HFFc6 (cell line): ENCODE measurements at places on chromosomes 1 and 21. TPM values are rescaled to one million over a fixed set of nuclear protein-coding genes. Genes with fewer than 3 reads are reported as not detected.
A peak's percentile ranks its signal among the peaks of the same experiment; 100 is the strongest.

Gene SLC22A15
- 4.2 to 5.0 TPM (median 4.2 TPM) in 3 replicates for total RNA-seq

GRCh38 chr1:167043752-167044488 lies 46.3 kb downstream of the GPA33 start:
- DNase-seq, result no peak

- DNase-seq, result no peak
These were observed 2.7 kb upstream of the KIAA0040 start for GRCh38 chr1:175195281-175195680.

DNA sequence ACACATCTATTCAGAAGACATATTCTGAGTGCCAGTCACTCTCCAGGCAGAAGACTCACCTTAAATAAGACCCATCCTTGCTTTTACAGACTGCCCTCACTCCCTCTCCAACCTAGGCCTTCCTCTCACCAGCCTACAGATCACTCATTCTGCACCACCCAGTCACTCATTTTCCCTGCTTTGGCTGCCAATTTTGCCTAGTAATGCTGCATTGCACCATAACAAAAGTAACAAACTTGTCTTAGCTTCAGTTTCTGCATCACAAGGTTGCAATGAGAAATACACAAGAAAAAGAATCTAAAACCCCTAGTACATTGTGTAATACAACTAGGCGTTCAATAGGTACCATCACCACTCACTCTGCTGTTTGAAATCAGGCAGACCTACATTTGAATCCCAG lies 292.4 kb downstream of the PLPP3 start:
- DNase-seq, result no peak

GRCh38 chr1:25809283-25809926 lies 9.4 kb downstream of the SELENON start:
- no peak for DNase-seq

DNA sequence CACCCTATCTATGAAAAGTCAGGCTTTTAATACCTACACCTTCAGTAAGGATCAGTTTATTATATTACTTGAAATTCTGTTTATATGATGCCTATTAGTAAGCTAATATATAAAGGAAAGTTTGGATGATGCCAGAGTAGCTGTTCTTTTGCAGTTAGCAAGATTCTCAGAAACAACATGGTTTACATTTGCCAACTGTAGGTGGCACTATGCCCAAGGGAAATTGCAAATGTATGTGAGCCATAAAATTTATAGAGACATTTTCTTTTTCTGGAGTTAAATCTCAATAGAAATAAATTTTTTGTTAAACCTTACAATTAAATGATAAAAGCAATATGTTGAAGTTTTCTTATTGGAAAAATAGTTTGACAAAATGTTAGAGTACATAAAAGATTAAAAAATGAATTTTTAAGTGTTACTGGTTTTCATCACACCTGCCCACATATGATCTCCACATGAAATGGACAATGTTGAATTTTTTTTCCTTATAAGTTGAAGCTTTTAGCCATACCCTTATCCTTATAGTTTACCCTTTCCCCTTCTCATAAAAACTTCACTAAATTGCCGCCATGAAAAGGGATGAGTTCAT lies 32.1 kb upstream of the EPHX4 start:
- peak; percentile 51 for DNase-seq

DNA sequence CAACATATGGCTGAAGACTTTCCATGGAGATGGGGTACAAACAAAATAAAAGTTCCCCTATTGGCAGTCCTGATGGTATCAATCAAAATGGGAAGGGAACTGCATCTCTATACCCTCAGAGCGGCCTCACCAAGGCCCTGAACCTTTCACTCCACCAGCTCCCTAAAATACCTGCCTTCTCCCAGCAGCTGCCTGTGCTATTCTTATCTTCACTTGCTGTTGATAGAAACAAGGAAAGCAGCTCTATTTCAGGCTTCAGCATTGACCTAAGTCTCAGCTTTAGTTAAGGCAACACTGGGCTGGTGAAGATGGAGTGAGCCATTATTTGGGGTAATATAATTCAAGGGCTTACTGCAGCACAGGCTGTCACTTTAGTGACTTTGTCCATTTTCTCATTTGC lies 21.7 kb upstream of the PIGC start:
- DNase-seq, result no peak

GRCh38 chr1:175317309-175317708 lies 124.7 kb upstream of the KIAA0040 start:
- no peak for DNase-seq

DNA sequence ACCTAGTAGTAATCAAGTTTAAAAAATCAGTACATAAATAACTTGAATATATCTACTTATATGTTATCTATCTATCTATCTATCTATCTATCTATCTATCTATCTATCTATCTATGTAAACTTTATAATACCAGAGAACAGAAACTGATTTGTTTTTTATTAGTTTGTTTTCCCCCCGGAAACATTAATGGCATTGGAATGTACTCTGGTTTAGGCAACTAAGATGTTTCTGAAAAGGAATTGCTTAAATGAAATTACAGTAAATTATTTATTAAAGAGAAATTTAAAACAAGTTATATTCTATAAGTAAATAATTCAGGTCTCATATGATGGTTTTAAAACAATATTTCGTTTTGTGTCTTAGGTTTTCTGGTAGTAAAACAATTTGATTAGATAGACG lies 681.0 kb upstream of the ADAMTS5 start:
- DNase-seq, result no peak

Gene SLAMF7
- not detected in 3 replicates for total RNA-seq

DNA sequence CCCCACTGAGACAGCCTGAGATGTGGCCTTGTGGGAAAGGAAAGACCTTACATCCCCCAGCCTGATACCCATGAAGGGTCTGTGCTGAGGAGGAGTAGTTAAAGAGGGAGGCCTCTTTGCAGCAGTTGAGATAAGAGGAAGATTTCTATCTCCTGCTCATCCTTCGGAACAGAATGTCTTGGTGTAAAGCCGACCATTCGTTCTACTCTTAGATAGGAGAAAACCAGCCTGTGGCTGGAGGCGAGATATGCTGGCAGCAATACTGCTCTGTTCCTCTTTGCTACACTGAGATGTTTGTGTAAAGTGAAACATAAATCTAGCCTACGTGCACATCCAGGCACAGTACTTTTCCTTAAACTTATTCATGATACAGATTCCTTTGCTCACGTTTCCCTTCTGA lies 1.5 kb upstream of the CCDC27 start:
- no peak for DNase-seq

Gene WNT9A
- total RNA-seq, result 0.19 to 0.57 TPM (median 0.22 TPM) in 3 replicates

Gene OR2T29
- total RNA-seq, result not detected in 3 replicates

Gene TCP10L
- 0.14 TPM in 1 of 3 replicates, not detected in the others for total RNA-seq

DNA sequence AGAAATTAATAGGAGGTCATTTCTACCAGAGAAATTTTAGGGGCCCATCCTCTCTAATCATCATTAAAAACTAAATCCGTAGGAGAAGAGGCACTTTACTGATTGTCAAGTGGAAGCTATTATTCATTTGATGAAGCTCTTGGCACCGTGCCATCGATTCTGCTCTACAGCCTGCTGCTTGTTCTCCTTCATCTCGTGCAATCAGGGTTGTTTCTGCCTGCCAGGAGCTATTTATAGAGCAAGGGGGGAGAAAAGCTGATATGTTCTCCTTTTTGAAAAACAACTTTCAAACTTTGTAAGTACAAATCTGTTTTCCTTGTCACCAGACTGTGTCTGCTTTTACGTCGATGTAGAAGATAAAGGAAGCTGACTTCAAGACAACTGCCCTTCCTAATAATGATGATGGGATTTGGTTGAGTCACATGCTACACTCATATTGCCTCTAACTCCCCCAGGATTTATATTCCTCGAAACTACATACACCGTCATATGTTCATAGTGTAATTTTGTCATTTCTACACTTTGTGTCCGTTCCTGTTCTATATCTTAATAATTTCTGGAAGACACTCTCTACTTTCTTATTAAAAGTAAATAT lies 169.6 kb upstream of the LHX8 start:
- no peak for DNase-seq

Gene TNFRSF25
- 1.8 and 1.9 TPM in 2 replicates for total RNA-seq

Gene TRPM2
- total RNA-seq, result 0.13 TPM in 1 of 3 replicates, not detected in the others

Gene KLHDC7A
- total RNA-seq, result not detected in 2 replicates

DNA sequence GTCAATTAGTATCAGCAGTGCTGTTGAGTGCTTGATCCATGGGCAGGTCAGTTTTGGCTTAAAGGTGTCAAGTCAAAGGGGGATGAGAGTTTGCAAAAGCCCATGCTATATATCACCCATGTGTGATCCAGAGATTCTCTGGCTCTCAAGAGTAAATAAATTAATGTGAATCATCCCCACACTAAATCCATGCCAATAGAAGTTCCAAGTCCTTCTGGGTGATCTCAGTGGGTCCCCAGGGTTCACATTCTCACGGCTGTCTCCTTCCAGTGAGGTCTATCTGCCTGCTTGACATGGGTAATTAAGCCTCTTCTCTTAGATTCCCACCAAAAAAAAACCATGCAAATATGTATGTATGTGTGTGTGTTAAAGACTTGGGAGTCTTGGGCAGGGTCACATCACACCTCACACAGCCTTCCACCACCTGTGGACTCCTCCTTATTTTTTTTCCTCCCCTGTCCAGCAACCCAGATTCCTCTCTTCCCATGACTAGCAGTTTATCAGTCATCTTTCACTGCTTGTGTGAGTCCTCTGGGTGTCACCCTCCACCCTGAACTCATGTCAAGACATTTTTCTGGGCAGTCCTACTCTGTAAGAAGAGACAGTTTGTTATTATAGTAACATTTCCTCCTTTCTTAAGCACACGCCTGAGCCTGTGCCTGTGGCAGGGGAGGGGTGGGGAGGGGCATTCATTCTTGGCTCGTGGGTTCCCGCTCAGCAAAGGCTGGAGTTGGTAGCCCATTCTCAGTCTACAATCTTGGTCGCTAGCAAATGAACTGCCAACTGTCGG lies 14.3 kb upstream of the S100A11 start:
- peak; percentile 28 for DNase-seq

GRCh38 chr1:32619701-32620485 lies 30.5 kb downstream of the ZBTB8OS start:
- peak; percentile 17 for DNase-seq

DNA sequence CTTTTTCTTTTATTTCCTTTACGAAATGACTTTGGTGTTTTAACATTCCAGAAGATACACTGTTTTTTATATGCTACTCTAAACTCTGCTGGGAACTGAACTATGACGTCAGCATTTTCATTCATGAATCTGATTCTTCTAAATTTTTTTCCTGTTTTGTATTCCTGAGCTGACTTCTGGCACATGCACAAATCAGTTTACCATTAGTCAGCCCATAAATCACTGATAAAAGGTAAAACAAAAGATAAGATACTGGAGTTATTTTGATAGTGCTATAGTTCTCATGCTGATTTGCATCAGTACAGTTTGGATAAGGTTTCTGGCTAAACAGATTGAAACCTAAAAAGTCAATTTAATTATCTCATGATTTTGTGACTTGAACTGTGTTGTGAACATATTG lies 10.4 kb downstream of the CAMTA1 start:
- peak; percentile 72 for DNase-seq

Gene AXDND1
- total RNA-seq, result not detected in 3 replicates

Gene OXCT2
- total RNA-seq, result 0.90 to 1.6 TPM (median 1.3 TPM) in 3 replicates

DNA sequence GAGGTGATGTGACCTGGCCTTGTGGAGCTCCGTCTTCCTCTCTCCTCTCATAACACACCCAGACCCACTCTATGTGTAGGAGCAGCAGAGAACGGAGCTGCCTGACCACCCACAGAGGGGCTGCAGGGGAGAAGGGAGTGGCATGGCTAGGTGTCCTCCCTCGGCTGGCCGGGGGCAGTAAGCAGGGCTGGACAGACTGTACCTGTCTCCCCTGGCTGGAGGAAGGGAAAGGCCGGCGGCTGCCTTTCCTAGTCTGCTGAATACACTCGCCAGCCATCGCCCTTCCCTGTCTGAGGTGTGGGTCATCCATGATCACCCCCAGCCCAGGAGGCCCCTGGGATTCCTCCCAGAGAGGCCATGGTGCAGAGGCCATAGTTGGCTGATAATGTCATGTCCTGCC lies 187.2 kb upstream of the AJAP1 start:
- DNase-seq, result no peak

DNA sequence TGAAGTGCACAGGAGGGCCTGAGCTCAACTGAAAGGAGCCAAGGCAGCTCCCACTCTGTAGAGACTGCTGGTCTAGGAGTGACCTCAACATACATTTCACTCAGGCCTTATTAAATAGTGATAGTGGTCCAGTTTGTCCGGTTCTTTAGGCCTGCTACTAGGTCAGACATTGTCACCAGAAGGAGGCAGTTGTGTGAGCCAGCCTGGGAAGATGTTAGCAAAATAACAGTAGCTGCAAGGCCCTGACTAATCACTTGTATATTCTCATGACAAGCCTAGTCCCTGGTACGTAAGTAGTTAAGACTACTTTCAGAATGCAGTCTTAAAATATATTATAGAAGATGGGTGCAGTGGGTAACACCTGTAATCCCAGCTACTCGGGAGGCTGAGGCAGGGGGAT lies 264.0 kb upstream of the CAMK1G start:
- DNase-seq, result peak; percentile 71

DNA sequence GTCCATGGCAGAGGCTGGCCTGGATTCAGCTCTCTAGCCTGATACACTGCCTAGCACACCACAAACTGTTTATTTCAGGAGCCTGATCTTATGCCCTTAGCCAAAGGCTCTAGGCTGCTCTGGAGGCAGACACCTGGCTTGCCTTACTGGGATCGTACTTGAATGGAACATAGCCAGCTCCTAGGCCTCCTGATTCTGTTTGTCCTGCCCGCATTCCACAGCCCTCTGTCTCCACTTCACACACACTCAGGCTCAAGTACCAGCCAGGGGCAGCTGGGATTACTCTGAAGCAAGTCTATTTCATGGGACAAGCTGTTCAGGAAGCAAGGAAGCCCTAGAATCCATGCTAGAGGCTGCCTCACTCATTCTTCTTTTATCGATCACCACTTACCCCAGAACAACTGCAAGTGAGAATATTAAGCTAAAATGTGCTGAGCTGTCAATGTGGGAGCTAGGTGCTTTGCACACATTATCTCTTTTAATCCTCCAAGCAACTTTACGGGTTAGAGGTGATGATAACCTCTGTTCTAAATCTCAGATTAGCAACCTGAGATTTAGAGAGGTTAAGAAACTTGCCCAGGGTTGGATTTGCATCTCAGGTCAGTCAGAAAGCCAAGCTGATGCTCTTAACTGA lies 31.1 kb upstream of the CYP4B1 start:
- DNase-seq, result no peak

GRCh38 chr1:78607334-78607927 lies 12.8 kb upstream of the IFI44L start:
- peak; percentile 27 for DNase-seq

Gene TMEM240
- total RNA-seq, result 3.8 to 4.8 TPM (median 4.3 TPM) in 3 replicates

GRCh38 chr1:185045814-185046492 lies 595 bp downstream of the RNF2 start:
- peak; percentile 6 for DNase-seq

GRCh38 chr1:29417147-29417858 lies 181.0 kb downstream of the PTPRU start:
- DNase-seq, result no peak
